ENCODE measurements at places on chromosomes 7 and 10.

DNA sequence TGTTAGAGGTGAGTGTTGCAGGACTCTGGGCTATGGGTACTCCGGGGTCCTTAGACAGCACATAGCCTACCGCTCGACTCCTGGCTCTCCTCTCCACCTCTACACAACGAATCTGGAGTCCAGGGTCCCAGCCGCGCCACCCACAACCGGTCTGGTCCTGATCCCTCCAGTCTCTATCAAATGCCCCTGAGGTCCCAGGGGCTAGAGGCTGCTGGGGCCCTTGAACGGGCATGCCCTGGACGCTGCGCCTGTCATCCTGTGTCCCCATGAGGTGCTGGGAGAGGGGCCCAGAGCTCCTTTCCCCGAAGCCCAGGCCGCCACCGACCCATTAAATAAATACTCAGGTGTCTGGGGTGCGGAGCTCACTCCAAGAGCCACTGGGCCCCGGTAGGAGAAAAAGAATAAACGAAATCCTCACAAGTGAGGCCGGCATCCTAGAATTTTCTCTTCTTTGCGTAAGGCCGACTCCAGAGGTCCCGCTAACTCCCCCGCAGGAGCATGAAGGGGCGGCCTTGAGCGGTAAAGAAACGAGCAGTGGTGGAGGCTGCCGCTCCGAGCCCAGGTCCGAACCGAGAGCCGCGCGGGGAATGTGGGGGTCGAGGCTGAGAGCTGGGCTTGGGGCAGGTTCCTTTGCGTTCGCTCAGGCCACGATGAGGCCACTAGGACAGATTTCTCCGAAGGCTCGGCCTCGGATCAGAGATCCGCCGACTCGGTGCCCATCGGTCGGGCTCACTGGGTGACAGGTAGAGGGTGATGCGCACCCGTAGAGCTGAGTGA, 166.7 kb downstream of the NRF1 start:
- no peak for DNase-seq

DNA sequence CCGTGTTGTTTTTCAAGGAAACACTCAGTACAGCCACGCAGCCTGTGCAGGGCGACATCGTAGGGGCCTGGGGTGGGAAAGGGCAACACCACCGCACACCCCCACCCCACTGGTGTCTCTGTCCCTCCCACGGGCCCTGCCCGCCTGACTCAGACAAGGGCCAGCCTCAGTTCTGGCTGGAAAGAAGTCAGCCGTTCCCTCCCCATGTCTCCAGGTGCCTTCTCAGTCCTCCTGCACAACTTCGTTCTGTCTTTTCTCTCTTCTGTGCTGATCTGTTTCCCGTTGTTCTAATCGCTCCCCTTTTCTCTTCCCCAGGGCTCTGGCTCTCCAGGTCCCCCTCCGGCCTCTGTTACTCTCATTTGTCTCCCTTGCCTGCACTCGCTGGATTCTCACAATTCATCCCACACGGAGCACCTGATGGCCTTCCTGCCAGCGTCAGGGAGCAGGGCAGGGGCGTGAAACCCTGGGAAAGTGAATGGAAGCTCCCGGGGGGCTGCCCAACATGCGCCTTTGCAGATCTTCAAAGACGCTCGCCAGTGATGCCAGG, 97.7 kb downstream of the WDR37 start:
- no peak for DNase-seq

DNA sequence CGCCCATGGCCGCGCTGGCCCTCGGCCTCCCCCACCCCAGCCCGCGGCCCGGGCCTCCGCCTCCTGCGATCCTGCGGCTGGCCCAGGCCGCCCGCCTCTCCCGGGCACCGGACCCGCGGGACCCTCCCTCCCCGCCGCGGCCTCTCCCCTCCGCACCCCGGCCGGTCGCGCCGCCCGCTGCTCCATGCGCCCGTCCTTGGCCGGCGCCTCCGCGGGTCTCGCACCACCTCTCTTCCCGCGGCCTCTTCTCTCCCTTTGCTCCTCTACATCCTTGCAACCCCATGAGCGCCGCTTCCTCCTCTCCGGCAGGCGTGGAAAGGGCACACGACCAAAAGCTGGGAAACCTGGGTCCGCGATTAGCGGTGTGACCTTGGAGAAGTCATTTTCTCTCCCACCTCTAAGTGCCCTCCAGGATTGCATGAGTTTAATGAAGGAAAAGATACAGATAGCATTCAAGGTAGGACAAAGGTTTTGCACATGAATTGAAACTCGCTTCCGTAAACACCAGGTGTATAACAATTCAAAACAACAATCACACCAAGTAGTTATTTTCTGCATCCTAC, 448 bp upstream of the SRPK2 start:
- DNase-seq: no peak

- DNase-seq: no peak
Measured at GRCh38 chr10:63636812-63637211, 115.6 kb downstream of the REEP3 start.

- DNase-seq: no peak
Measured at GRCh38 chr7:150382123-150382843, 3.2 kb downstream of the ZNF775 start.

- peak; percentile 10 for DNase-seq
Measured at GRCh38 chr10:103854686-103855391, 537 bp downstream of the SH3PXD2A start.

DNA sequence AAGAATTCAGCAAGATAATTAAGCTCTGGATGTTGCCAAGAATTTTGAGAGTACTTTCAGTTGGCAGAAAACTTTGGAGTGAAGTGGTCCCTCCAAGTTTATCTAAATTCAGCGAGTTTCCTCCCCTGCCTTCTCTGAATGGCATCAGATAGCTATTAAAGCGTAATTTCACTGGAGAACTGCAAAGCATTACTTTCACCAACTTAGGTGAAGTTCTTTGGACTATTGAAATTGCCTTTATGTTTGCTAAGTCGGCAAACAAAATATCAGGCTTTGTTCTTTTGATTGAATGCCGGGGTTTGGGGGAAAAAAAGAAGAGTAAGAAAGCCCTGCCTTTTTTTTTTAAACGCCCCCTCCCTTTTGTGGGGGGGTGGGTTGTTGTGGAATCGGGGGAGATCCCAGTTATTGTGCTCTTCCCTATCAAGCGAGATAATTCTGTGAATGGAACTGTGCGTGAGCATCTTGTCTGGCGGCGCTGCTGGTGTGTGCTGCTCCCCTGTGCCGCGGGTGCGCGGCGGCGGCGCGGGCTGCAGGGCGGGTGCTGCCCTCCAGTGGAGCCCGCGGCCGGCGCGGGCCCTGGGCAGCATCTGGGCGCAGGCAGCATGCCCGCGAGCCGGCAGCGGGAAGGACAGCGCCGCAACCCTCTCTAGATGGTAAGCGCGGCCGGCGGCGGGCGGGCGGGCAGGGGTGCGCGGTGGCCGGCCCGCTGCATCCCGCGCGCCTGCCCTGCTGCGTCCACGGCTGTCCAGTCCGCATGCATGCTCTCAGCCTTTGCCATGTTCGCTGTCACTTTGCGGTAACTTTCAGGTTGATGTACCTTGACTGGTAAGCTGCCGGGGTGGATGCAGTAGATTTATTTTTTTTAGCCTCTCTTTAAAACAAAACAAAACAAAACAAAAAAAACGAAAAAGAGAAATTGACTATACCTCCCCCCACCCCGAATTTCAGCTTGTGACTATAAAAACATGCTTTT, 176.5 kb downstream of the TCF7L2 start:
- peak; percentile 5 for DNase-seq

GRCh38 chr7:1087465-1087814, 473 bp upstream of the GPER1 start:
- no peak for DNase-seq

DNA sequence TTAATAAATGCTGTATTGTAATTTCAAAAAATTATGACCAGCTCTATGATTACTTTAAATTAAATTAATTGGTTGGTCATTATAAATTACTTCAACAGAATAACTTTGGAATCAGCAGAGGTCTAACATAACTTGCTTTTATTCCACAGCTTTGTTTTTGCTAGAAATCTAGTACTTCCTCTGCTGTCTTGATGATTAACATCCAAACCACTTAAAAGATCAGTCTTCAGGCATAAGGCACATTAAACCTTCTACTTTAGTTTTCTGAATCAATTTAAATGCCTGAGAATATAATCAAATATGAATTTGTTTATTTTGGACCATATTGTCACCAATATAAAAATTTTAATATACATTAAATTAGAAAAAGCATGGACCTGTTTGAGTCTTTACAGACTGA, 465.3 kb downstream of the ARL4A start:
- no peak for DNase-seq

GRCh38 chr10:128080231-128080630, 46.0 kb downstream of the MKI67 start:
- no peak for DNase-seq

GRCh38 chr7:77553123-77553522, 16.0 kb downstream of the PTPN12 start:
- DNase-seq: no peak

GRCh38 chr7:95594185-95594584, 2.1 kb downstream of the PDK4 start:
- DNase-seq: no peak

DNA sequence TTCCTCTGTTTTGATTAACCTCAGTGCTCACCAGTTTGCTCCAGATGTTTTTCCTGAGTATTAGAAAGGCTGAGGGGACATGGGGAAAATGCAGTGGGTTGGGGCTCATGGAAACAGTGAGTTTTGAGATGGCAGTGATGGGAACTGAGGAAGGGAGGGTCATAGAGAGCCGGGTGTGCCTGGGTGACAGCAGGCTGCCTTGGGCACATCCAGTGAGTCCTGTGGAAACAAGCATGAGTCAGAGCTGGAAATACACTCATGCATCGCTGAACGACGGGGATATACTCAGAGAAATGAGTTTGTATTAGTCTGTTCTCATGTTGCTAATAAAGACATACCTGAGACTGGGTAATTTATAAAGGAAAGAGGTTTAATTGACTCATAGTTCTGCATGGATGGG, 202.2 kb downstream of the TMEM178B start:
- no peak for DNase-seq

- no peak for DNase-seq
Measured at GRCh38 chr10:19606968-19607367, 209.3 kb upstream of the PLXDC2 start.

- no peak for DNase-seq
Measured at GRCh38 chr7:158979023-158979529, 122.7 kb downstream of the DYNC2I1 start.

GRCh38 chr7:107917763-107918651, 27.0 kb downstream of the DLD start:
- DNase-seq: no peak

DNA sequence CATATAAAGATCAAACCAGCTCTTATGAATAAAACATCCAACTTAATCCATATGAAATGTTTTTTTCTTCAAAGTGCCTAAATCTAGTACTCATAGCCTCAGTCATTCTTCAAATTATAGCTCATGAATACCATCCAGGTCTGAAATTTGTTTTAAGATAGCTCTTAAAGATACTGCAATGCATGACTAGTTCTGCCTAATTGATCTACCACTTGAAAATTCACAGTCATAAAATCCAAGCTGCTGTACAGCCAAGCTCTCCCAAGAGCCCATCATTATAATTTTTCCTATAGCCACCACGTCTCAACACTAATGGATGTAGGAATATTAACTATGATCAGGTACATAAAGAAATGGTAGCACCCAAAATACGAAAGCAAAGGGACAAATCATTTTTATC, 87.9 kb upstream of the RNF148 start:
- DNase-seq: no peak

DNA sequence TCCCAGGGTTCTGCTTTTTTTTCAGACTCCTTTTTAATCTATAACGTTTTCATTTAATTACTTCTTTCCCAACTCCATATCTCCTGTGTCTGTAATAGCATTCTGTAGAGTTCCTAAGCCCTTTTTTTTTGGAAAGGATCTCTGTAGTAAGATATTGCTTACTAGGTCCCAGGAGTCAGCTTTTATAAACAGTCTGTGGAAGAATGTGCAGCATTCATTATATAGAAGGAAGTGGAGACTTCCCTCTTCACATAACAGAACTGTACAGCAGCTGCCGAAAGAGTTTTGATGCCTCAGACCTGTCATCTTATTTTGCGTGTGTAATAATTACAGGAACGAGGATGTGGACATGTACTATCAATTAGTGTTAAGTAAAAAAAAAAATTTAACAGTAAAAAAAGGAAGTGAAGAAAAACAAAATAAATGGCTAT, 7.4 kb upstream of the STEAP4 start:
- DNase-seq: no peak

GRCh38 chr7:2956526-2957368, 86.9 kb downstream of the CARD11 start:
- peak; percentile 28 for DNase-seq

DNA sequence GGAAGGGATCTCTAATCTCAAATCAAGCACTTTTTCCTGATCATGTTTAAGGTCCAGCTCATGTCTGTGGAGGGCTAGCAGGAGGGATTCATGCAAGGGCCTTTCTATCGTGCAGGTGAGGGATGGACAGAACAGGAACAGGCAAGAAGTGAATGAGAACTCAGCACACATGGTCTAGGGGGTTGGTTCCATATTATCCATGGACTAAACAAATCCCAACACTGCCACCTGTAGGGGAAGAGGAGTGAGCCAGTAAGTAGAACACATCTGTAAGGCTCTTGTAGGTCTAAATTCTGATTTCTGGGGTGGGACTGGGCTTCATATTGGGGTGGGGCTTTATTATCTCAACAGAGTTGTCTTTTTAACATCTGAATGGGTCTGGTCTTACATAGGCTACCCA, 138.0 kb upstream of the TARP start:
- DNase-seq: no peak

- no peak for DNase-seq
Measured at GRCh38 chr10:120456626-120457430, at the start of gene PLPP4. Gene PLPP4 (plus strand): TSS chr10:120457227. CDS start chr10:120457306, 79 bp downstream.
